COLO829 (cell line): ENCODE measurements at places on chromosomes 16 and 17.

- DNase-seq = no peak
These were observed 18.2 kb downstream of the LASP1NB start for GRCh38 chr17:38943607-38944006.

- no peak for DNase-seq
These were observed 530 bp downstream of the PCGF2 start for GRCh38 chr17:38747463-38748148.

- no peak for DNase-seq
These were observed 98.7 kb downstream of the HS3ST2 start for GRCh38 chr16:22912654-22913053.

DNA sequence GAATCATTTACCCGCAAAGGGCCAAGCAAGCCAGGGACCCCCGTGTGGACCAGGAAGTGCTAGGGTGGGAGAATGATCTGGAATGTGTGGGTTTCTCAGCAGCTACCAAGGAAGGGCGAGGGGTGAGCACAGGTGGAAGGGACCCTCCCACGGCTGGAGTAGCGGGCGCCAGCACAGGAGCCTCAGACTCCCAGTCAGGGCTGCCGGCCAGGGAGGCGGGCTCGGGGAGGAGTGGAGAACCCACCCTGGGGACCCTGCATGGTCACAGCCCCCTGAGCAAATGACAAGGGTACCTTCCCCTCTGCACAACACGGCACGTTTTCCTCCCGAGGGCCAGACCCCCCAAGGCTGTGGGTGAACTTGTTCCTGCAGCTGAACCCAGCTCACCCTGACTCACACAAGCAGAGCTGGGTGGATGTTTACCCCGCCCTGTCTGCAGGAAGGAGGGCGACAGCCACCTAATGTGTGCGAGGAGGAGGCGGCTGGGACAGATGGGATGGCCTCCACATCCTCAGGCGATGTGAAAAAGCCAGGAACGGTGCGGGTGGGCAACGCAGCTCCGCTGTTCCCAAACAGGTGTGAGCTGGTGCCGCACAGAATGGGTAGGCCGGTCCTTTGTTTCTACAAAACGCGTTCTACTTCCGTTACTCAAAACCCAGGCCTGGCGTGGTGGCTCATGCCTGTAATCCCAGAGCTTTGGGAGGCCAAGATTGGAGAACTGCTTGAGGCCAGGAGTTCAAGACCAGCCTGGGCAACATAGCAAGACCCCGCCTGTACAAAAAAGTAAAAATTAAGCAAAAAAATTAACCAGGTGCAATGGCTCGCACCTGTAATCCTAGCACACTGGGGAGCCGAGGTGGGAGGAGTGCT, 6.2 kb downstream of the ECI1 start:
- DNase-seq = no peak

DNA sequence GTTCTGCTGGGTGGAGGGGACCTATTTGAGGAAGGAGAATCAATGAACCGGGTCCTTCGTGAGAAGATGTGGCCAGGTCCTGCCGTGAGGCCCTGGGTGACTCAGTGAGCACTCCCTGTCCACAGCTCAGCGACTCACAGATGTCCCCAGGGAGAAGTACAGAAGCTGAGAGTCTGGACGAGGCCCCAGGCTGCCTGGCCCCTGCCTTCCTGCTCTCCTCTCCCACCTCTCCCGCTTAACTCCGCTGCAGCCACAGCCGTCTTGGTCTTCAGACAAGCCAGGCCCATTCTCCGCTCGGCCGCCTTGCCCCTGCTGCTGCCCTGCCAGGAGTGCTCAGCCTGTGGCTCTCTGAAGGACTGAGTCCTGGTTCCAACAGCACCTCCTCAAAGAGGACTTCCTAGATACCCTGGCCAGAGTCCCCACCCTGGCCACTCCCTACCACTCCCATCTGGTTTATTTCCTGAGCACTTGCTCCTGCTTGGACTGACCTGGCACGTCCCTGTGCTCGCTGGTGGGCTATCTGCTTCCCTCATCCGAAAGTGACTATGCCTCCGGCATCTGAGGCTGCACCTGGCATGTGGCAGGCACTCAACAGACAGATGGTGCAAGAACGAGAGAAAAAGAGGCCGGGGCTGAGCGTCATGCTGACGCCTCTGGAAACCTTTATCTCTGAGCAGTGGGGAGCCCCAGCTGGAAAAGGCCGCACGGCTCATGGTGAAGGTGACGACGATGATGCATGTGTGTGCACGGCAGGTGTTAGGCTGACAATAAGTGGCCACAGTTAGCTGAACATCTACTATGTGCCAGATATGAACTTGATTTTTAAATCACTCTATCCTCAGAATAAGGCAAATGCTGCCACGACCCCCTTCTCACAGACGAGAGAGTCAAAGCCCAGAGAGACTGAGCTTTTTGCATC, 9.2 kb upstream of the TNFRSF13B start:
- no peak for DNase-seq

GRCh38 chr16:82160226-82160625, 9.8 kb downstream of the MPHOSPH6 start:
- DNase-seq = no peak

DNA sequence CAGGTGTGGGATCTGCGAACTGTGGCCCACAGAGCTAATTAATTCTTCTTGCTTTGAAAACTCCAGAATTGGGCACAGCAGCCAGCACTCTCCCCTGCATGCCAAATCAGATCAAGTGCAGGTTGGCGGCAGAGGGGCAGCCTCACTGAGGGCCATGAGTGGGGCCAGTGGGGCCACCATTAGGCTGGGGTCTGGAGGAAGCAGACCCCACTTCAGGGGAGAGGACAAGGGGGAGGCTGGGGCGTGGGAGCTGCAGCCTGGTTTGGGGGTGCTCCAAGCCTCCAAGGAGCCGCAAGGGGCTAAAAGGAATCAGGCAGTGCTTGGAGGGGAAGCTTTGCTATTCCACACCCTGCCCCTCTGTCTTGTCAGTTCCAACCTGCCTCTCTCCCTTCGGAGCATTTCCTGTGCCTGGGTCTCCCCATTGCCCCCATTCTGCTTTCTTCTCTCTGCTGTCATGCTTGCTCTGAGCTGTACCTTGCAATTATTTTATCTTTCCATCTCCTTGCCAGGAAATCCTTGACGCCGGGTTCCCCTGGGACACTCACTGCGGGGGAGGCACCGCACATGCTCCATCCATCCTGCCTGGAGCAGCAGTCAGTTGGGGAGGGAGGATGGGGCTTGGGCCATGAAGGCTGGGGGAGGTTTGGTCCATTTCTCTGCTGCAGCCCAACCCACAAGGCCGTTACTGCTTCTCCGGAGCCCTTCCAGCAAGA, 3.3 kb upstream of the ABCC3 start:
- peak; percentile 28 for DNase-seq

GRCh38 chr17:41659427-41660212, 29.1 kb upstream of the EIF1 start:
- no peak for DNase-seq

GRCh38 chr17:32285746-32286517, 20.3 kb downstream of the RHBDL3 start:
- DNase-seq = peak; percentile 45

GRCh38 chr16:67760206-67760955, 41.3 kb upstream of the GFOD2 start:
- DNase-seq = no peak

GRCh38 chr17:49832840-49833599, 14.8 kb downstream of the TAC4 start:
- no peak for DNase-seq

DNA sequence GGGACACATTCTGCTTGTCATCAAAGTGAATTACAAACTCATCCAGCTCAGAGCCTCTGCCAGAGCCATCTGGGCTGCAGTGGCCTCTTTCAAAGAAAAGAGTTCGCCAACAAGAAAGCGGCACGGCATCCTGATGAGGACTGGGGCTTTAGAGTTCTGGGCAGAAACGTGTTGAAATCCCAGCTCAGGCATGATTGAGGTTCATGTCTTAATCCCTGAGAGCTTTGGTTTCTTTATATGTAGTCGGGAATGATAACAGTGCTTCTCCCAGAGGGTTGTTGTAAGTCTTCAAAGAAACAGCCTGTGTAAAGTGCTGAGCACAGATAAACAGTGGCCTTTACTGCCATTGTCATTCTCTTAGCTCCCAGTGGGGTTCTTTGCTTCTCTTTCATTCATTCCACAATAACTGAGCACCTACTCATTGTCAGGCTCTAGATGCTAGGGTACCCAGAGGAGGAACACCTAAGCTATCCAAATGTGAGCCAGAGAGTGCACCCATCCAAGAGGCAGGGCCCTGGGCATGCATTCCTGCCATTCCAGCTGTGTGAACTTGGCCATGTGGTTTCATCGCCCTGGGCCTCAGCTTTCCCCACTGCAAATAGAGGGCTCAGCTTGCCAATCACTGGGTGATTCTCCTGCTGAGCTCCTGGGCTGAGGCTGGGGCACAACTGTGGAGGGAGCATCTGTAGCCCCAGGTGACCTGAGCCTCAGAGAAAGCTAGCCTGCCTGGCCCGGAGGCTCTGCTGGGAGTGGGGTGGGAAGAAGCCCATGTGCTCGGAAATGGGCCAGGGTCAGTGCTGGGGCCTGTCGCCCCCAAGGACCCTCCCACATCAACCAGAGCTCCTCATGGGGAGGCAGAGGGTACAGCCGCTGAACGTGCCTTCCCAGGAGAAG, 38.3 kb upstream of the CRHR1 start:
- no peak for DNase-seq

DNA sequence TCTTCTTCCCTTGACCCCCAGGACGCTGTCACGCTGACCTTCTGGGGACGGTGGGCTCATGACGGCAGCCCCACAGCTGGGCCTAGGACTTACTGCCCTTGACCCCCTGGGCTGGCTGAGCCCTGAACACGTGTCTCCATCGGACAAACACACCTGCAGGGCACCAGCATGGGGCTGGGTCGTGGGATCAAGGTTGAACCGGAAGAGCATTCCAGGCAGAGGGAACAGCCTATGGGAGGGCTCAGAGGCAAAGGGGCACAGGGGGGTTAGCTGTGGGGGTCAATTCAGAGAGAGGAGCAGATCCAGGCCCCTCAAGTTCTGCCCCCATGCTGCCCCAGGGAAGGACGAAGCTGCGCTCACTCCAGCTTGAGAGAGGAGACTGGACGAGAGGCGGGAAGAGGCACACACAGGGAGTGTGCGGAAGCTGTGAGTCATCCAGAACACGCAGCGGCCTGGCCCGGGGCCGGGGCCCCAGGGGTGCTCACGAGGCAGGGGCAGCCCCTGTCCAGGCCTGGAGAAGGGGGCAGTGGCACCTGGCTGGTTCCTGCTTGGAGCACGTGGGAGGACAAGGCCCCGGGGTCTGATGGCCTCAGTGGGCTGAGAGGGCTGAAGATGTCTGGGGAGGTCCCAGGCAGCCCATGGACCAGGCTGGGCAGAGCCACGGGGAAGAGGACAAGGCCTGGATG, 9.9 kb downstream of the SSTR5 start:
- no peak for DNase-seq

GRCh38 chr17:74212209-74212912, 1.0 kb upstream of the TTYH2 start:
- DNase-seq = no peak

GRCh38 chr16:7085776-7086175, 246.9 kb upstream of the RBFOX1 start:
- DNase-seq = no peak

- DNase-seq = peak; percentile 72
These were observed 4.7 kb downstream of the CORO7 start for GRCh38 chr16:4411684-4412083.

DNA sequence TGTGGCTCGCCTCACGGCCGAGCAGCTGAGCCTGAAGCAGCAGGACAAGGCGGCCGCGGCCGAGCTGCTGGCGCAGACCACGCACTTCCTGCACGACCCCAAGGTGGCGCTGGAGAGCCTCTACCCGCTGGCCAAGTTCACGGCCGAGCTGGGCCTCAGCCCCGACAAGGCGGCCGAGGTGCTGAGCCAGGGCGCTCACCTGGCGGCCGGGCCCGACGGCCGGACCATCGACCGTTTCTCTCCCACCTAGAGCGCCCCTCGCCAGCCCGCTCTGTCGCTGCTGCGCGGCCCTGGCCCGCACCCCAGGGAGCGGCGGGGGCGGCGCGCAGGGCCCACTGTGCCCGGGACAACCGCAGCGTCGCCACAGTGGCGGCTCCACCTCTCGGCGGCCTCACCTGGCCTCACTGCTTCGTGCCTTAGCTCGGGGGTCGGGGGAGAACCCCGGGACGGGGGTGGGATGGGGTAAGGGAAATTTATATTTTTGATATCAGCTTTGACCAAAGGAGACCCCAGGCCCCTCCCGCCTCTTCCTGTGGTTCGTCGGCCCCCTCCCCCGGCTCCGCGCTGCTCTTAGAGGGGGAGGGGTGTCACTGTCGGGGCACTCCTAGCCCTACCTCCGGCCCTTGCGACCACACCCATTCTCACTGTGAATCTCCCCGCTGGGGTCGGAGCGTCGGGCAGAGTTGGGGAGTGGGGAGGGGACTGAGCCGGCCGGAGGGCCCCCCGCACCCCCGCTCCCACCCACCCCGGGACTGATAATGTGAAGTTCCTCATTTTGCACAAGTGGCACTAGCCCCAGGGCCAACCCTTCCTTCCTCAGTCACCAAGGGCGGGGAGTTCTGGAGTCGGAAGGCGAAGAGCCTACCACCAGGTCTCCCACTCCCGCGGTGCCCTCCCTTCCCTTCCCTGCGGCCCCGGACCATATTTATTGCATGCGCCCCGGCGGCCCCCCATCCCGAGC, 4.0 kb downstream of the HIC1 start:
- DNase-seq = no peak

GRCh38 chr16:81493755-81494433, 49.3 kb downstream of the CMIP start:
- no peak for DNase-seq

- no peak for DNase-seq
These were observed 235.3 kb downstream of the CDH13 start for GRCh38 chr16:82862057-82862456.

GRCh38 chr17:72501404-72502370, 380.9 kb downstream of the SOX9 start:
- DNase-seq = no peak

GRCh38 chr17:10156948-10157607, 41.3 kb downstream of the GAS7 start:
- DNase-seq = no peak

- DNase-seq = no peak
These were observed 200.3 kb downstream of the MSI2 start for GRCh38 chr17:57456622-57457021.

DNA sequence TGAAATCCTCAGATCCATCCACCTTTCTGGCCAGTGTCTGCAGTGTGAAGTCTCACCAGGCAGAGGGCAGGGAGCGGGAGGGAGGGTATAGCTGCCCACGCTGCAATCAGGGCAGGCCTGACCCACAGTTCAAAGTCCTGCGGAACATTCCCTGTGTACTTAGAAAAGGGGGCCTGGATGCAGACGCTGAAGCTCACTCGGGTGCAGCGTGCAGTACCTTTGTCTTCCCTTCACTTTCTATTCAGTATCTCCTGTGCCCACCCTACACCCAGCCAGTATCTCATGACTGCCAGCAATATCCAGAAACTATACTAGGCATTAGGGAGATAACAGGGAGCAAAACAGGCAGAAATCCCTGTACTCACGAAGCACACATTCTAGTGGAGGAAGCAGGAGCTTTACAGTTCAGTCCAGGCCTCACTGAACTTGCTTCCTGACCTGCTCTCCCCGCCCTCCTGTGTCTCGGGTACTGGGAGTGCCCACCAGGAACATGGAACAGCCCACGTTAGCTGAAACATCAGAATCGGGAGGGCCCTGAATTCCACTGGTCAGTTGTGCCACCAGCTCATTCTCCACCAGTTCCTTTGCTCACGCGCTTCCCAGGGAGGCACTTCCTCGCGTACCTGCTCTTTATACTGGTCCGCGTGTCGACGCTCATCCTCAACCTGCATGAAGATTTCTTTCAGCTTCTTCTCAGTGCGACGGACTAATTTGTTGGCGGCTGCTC, 42.2 kb downstream of the NDEL1 start:
- DNase-seq = no peak
